NCI-H69 (cell line): ENCODE measurements at places on chromosomes 16 and 17.
A peak's percentile ranks its signal among the peaks of the same experiment; 100 is the strongest.

- peak; percentile 75 for DNase-seq
Observed at GRCh38 chr17:8126491-8127066, 2.7 kb upstream of the HES7 start.

DNA sequence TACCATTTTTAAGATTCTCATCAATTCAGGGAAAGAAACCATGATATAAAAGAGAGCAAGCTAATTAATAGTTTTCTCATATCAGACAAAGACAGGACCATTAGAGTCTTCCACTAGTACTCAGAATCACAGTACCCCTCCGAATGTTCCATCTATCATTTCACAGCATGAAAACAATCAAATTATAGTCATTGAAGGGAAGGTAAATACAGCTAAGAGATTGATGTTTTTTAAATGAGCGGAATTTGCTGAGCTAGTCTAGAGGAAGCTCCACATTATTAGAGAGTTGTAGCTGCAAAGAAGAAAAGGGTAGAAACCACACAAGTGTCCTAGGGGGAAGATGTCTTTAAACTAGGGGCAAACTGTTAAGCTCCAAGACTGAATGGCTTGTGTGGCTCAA lies 808.9 kb downstream of the CDH11 start:
- peak; percentile 86 for DNase-seq

- DNase-seq: peak; percentile 86
Observed at GRCh38 chr17:2025220-2025621, at the start of gene RTN4RL1. Gene RTN4RL1, minus strand, starts transcription at chr17:2025334. Its CDS starts 469 bp downstream, at chr17:2024865.

GRCh38 chr16:1907226-1907860 lies 10.9 kb downstream of the HS3ST6 start:
- no peak for DNase-seq

DNA sequence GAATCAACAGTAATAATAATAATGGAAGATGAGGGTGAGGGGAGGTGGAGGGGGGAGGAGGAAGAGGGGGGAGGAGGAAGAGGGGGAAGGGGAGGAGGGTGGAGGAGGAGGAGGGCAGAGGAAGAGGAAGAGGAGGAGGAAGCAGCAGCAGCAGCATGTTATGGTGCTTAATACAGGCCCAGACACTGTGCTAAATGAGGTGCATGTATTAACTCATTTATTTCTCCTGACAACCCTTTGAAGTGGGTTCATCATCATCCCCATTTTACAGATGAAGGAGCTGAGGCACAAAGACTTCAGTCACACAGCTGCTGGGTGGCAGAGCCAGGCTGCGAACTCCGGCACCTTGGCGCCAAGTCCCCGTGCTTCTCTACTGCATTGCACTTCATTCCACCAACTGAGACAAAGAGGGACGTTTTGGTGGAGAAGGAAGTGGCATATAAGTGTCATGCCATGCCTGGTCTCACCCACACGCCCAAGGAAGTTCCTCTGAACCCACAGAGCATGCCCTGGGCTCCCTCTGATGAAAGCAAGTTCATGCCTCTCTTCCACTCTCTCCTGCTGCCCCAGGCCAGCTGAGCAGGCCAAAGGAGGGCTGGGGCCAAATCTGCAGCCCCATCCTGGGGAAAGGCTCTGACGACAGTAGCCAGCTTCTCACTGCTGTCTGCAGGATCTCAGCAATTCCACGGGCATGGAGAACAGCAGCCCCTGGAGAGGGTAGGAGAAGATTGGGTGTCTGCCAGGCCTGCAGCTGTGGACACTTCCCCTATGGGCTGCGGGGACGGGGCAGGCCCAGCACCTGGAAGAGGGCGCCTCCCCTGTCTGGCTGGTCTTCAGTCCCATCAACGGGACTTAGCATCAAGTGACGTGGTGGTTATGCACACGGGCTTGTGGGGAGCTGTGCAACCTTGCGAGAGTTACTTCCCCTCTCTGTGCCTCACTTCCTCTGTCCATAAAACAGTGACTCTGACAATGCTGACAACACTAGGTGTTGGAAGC lies 21.8 kb downstream of the XYLT1 start:
- DNase-seq: no peak

DNA sequence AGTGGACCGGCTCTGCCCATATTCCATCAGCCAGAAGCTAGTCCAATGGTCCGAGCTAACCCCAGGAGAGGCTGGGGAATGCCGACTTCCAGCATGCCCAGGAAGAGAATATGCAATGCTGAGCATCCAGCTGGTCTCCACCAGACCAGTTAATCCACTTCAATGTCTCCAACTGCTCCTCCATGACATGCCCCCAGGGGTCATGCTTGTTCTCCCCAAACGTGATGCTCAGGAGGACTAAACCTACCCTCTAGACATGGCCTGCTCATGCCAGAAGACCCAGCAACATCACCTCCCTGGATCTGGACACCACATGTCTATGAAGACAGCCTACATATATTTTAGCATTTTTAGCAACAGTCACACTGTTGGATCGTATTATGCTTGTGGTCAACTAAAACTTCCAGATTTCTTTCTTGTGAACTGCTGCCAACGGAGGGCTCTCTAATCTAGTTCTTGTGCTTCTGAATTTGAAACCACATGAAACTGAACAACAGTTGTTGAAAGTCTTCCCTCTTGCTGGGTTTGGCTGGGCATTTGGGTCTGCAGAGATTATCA lies 245.1 kb downstream of the SOX9 start:
- no peak for DNase-seq

GRCh38 chr17:7572588-7573323 lies 6.7 kb upstream of the CD68 start:
- DNase-seq: peak; percentile 96

- DNase-seq: peak; percentile 96
Observed at GRCh38 chr17:44308320-44308818, at the start of gene RUNDC3A. Gene RUNDC3A, plus strand, starts transcription at chr17:44308601. Its CDS starts 232 bp downstream, at chr17:44308833.

GRCh38 chr17:81609541-81610311 lies 27.2 kb downstream of the NPLOC4 start:
- no peak for DNase-seq

GRCh38 chr17:57143361-57143760 lies 58.3 kb downstream of the AKAP1 start:
- no peak for DNase-seq

DNA sequence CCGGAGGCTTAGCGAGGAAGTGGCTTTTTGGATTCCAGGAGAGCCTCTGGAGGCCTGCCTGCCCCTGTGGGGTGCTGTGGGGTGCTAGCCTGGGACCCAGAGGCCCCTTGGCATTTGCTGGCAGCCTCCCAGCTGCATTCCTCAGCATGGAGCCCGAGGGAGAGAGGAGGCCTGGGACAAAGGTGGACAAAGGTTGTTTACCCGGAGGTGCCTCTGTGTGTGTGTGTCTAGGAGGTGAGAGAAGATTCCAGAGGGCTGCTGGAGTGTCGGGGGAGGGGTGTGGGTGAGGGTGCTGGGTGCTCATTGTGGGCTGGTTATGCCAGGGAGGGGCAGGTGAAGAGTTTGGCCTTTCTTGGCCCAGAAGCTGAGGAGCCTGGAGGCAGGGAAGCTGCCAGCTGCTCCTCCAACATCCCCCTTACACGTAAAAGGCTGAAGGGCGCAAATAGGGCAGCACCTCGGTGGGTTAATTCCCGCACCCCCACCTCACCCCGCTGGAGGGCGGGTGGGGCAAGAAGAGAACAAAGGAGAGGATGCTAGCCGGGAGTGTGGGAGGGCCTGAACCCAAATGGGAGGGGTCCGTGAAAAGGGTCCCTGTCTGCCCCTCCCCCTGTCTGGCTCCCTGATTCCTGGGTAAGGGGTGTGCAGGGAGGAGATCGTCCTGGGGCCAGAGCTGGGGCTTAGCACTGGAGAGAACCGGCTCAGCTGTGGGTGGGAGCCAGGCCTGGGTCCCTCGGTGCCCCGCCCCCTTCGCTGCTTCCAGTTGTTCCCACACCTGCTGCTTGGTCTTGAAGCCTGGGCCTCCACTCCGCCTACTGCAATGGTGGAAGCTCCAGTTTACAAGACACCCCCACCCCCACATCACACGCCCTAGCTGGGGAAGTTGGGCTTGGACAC lies 9.9 kb downstream of the HEXIM2 start:
- no peak for DNase-seq

DNA sequence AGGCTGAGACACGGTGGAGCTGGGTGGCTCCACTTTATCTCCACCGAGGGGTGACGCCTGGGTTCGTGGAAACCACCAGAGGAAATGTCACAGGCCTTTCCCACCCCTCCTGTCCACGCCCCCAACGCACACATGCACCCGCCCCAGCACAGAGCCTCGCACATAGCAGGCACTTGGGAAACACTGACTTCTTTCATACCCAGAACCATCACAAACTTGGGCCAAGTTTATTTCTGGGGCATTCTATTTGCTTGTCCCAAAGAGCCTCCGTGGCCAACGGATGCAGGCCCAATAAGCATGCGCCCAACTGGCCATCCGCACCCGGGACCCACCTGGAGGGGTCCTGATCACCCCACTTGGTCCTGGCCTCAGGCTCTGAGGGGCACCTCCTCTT lies 3.3 kb downstream of the BCAR1 start:
- no peak for DNase-seq

GRCh38 chr16:4361944-4362311 lies 9.7 kb upstream of the VASN start:
- DNase-seq: no peak

- DNase-seq: no peak
Observed at GRCh38 chr16:56090076-56090475, 101.2 kb upstream of the GNAO1 start.

- no peak for DNase-seq
Observed at GRCh38 chr16:12245088-12245920, 268.8 kb downstream of the SNX29 start.

DNA sequence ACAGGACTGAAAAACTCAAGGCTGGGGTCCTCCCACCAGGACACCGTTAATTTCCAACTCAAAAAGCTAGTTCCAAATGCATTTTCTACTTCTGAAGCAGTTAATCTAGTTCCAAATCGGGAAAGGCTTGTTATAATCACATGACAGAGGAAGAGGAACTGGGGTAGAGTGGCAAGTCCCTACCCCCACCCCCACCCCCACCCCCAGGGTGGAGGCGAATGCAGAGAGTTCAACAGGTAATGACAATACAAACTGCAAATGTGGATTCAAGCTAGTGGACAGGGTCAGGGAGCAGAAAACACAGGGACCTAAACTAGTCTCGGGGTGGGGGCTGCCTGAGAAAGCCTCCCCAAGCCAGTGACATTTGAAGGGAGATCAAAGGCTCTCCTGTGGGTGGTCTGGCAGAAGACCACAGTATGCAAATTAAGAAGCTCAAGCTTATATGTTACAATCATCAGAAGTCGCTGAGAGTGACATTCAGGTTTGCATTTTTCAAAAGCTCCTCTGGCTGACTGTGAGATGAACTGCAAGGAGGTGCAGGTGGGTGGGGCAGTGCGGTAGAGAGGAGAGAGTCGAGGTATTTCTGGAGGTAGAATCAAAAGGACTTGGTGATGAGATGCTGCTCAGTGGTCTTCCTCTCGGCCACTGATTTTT lies 56.4 kb upstream of the SLC25A19 start:
- peak; percentile 25 for DNase-seq

DNA sequence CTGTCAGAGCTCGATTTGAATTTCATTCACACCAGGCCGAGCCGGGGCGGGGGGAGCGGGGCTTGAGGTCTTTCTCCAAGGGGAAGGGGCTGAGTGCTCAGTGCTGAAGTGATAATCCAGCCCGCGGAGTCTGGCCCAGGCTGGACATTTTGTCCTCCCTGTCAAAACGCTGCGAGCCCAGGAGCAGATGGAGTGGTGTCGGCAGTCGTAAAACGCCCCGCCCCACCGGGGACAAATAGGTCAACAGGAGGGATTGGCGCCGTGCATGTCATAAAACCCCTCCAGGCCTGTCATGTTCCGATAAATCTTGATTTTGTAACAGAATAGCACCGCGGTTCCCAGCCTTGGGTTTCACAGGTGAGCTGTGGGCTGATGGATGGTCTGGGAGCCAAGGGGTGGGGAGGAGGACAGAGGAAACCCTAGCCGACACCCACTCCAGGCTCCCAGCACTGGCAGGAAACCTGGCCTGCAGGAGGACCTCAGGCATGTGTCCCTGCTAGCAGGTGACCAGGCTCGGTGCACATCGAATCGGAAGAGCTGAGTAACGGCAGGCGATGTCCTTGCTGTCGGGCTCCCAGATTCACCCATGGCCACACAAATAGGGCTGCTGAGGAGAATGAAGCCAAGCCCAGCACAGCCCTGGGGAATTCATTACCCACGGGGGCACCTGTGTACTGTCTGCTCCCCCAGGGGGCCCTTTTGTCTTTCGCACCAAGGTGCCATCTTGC lies 341.4 kb downstream of the FOXL1 start:
- DNase-seq: no peak

DNA sequence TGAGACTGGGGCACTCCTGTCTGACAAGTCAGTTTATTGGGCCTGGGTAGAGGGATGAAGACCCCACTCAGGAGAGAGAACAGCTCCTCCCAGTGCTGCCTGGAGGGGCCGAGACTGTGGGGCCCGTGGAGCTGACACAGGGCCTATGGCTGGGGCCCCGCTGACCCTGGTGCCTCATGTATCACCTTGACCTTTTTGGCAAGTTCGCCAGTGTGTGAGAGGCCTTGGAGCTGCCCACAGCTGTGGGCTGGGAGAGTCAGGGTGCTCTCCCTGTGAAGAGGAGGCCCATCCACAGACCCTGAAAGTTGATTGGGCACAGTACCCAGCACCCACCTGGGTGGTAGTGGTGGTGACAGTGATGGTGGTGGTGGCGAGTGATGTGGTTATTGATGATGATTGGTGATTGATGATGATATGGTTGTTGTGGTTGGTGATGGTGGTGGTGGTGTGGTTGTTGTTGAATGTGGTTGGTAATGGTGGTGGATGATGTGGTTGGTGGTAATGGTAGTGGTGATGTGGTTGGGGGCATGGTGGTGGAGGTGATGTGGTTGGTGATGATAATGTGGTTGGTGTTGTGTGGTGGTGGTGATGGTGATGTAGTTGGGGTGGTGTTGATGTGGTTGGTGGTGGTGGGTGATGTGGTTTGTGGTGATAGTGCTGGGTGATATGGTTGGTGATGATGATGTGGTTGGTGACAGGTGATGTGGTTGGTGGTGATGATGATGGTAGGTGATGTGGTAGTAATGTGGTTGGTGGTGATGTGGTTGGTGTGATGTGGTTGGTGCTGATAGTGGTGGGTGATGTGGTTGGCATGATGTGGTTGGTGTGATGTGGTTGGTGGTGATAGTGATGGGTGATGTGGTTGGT lies 29.1 kb downstream of the BAHCC1 start:
- no peak for DNase-seq

DNA sequence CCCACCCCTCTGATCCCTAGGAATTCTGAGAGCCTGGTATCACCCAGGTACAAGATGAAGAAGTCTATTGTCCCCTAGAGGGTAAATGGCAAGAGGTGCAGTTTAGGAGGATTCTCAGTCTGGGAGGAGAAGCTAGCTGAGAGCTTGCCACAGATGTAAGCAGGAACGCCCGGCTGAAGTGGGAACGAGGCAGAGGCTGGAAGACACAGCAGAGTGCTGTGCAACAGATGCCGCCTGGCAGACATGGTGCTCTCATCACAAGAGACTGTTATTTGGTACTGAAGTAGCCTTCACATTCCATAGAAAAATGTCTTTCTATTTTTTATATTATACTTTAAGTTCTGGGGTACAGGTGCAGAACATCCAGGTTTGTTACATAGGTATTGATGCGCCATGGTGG lies 20.3 kb upstream of the KRT20 start:
- DNase-seq: peak; percentile 13

GRCh38 chr17:9228408-9229159 lies 207.3 kb downstream of the NTN1 start:
- DNase-seq: no peak
